ENCODE measurements at places on chromosomes 16 and 17.

DNA sequence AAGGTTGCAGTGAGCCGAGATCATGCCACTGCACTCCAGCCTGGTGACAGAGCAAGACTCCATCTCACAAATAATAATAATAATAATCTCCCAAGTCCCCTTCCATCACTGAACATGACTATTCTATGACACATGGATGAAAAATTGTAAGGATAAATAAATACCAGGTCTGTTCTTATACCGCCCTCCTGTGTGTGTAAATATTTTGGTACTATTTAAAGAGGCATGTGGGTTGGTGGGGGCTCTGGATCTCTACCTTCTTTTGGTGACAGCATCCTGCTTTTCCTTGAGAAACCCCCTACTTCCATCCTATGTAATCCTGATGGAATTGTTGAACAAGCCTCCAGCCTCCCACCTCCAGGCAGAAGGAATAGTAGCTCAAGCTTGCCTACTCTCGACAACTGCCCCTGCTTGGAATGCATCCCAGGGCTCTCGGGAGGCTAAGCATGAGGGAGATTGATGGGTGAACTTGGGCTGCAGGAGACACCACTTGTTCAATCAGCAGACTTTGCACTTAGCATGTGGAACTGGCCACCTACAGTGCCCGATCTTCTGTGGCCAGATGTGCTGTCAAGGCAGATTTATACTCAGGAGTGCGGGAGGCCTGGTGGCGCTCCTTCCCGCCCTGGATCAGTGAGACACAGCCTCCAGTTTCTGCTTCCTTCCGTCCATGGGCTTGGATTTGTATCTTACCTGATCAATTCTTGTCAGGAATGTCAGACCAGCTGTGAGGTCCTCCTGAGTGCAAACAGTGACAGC is 287.4 kb downstream of the SLC39A11 start:
- no peak for DNase-seq

GRCh38 chr16:53415504-53415903 is 18.8 kb upstream of the RBL2 start:
- DNase-seq: peak; percentile 53

- no peak for DNase-seq
These were observed 2.1 kb downstream of the ACD start for GRCh38 chr16:67657751-67658518.

- DNase-seq: no peak
These were observed 616 bp downstream of the CCDC182 start for GRCh38 chr17:57744195-57745170.

DNA sequence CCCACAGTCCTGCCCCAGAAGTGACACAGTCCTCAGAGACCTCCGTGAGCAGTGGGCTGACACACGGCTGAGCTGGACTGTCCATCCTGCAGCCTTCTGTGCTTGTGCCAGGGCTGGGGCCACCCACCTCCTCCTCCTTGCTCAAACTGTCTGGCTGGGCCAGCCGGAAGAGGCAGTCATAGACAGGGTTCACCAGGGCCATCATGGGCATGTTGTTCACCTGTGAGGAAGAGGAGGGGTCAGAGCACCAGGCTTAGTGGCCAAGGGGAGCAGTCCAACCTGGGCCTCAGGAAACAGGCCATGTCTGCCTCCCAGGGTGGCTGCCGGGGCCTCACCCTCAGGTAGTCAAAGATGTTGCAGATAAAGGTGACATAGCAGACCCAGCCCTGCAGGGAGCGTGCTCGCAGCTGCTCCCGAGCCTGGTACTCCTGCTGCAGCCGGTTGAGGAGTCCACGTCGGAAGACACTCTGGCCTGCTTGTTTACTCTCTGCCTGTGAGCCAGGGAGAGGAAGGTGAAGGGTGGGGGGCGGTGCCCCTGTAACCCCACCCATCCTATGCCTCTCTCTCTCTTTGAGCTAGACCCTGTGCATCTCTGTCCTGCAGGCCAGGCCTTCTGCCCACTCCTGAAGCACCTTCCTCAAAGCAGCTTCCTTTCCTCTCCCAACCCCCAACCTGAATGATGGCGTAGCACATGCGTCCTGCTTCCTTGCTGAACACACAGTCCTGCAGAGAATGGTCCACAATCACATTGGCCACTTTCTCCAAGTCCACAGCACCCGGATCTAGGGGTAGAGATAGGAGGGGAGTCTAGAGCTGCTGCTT is 3.4 kb downstream of the MIF4GD start:
- peak; percentile 72 for DNase-seq

DNA sequence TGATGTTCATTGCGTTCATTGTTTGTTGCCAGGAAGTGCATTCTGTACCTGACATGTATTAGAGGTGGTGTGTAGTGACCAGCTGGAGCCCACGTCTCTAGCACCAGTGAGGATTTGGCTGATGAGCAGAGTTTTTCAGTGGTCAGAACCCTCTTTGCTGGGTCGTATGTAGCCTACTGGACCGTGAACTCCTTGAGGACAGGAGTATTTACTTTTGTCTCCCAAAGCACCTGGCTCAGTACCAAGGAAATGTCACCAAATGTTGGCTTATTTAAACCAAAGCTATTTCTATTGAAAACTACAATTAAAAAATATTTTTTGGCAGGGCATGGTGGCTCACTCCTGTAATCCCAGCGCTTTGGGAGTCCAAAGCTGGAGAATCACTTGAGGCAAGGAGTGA is 262.7 kb downstream of the SNX29 start:
- no peak for DNase-seq

GRCh38 chr16:64455275-64455674 is 666.6 kb downstream of the CDH11 start:
- DNase-seq: no peak

DNA sequence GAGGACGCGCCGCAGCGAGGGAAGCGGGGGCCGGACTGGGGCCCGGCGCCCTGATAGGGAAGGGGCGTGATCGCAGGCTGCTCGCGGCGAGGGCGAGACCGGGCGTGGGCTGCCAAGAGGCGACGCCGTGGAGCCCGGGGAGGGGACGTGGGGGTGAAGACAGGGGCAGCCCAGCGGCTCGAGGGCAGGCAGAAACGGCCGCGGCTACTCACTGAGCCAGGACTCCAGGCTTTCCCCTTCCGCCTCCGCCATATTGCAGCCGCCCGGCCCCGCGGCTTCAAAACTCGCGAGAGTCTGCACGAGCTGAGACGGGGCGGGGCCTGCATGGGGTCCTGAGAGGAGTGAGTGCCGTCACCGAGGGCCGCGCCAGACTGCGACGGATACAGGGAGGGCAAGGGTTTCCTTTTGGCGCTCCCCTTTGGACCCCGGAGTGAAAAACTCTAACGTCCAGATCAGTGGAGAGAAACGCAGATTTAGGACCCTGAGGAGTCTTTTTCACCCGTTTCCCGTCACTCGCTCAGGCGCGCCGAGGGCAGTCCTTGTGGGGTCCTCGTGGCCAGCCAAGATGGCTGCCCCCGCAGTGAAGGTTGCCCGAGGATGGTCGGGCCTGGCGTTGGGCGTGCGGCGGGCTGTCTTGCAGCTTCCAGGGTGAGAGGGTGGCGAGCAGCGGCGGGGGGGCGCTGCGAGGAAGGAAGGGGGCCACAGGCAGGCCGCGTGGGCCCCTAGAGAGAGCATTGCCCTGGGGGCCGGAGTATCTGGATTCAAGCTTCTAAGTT is at the start of the genes GGA3 and MRPS7:
GGA3 (minus strand) TSS at position 271 of the 776 bp plus-strand sequence; CDS start at position 252, 19 bp downstream.
MRPS7 (plus strand) TSS at position 544 of the 776 bp plus-strand sequence; CDS start at position 566, 22 bp downstream.
- DNase-seq: peak; percentile 97

- DNase-seq: no peak
These were observed 9.2 kb downstream of the TBC1D16 start for GRCh38 chr17:80026359-80027042.

DNA sequence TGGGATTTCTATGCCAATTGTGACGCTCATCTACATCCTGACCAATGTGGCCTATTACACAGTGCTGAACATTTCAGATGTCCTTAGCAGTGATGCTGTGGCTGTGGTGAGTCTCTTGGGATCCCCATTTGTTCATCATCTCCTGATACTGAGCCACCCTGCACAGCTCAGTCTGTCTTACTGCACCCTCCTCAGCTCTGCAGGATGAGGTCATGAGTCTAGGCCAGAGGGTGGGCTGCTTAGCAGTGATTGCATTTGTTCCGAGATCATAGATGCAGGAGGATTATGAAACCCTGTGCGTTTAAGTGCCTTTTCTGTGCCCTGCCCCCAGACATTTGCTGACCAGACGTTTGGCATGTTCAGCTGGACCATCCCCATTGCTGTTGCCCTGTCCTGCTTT is 19.5 kb downstream of the SLC7A6OS start:
- no peak for DNase-seq

DNA sequence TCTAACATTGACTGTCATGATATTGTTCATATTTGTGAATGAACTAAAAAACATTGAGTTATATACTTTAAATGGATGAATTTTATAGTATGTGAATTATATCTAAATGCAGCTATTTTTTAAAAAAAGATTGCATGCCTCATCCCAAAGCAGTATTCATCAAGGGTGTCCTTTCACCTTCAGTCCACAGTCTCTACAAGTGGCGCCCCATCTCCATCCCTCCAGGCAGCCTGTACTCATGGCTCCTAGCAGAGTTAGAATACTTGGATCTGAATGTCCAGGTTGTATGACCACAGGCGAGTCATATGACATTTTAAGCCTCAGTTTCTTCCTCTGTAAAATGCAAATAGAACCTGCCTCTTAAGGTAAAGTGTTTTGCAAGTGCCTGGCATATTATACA is 69.8 kb downstream of the TMEM100 start:
- no peak for DNase-seq

DNA sequence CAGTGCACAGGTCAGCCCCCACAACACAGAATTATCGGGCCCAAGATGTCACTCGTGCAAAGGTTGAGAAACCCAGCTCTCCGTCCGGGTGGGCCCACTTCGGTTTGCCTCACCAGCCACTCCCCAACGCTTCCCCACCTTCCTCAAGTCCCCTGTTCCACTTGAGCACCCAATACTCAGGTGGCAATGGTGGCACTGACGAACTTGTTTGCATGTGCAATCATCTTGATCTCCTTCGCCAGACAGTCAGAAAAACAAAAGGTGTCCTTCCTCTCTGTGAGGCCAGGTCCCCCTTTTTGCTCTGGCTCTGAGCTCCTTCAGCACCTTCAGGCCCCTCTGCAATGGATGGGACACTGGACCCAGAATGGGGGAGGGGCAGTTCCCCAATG is 3.7 kb downstream of the GGA2 start:
- no peak for DNase-seq

DNA sequence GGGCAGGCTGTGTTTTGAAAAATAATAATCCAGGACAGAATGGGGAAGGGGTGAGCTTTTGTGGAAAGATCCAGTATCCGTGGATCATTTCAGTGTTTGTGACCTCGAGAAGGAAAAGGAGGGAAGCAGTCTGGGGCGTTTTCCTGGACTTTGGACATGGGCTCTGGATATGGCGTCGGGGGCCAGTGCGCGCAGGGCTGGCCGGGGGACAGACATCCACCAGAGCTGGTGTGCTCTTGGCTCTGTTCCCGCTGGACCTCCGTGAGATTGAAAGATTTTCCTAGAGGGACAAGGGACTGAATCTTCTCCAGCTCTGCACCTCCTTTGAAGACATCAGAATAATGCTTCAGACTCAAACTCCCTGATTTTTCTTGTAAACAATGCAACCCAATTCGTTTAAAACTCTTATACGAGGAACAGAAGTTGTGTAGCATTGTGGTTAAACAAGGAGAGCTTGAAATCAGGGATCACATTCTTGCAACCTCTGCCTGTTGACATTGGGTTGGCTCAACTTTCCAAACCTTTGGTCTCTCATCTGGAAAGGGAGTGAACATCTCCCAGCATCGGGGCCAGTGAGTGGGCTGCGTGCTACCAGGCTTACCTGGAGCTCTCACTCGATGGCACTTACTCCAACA is 75.9 kb downstream of the C16orf95 start:
- no peak for DNase-seq

DNA sequence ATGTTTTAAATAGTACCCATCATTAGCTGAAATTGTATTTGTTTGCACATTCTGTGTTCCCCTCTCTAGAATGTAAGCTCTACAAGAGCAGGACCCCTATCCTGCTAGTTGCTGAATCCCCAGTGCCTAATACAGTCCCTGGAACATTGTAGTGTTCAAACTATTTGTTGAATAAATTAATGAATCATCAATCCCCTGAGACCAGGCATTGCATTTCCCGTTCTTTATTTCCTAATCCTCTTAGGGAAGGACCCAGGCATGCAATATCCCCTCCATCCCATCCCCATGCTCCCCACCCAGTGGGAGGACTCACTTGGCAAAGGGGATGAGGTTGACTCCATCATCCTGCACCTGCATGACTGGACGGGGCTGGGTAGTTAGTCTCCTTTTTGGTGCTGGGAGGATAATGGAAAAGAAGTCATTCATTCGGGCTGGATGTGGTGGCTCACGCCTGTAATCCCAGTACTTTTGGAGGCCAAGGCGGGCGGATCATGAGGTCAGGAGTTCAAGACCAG is 3.2 kb downstream of the INCA1 start:
- DNase-seq: no peak

DNA sequence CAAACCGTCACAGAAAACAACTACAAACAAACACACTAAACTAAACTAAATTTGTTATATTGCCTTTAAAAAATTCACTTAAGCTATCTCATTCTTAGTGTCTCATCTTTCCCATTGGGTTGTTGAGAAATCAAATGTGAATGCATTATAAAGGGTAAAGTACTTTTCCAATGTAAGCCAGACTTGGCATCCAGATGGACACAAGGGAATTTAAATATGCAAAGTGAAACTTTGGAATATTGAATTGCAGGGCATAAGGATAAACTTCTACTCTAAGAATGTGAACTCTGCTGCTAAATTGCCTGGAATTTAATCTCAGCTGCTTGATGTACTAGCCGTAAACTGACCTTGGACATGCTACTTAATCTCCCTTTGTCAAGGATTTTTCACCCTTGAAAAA is 1554.6 kb downstream of the CDH8 start:
- DNase-seq: no peak

All from Caco-2 (cell line).